Nephron progenitor cell (in vitro differentiated cells): ENCODE measurements at places on chromosomes 7 and 10.
A peak's percentile ranks its signal among the peaks of the same experiment; 100 is the strongest.

- peak; percentile 64 for DNase-seq
Measured at GRCh38 chr7:54839575-54840213, 80.7 kb upstream of the SEC61G start.

- DNase-seq = no peak
Measured at GRCh38 chr7:139720186-139720585, 57.6 kb downstream of the HIPK2 start.

DNA sequence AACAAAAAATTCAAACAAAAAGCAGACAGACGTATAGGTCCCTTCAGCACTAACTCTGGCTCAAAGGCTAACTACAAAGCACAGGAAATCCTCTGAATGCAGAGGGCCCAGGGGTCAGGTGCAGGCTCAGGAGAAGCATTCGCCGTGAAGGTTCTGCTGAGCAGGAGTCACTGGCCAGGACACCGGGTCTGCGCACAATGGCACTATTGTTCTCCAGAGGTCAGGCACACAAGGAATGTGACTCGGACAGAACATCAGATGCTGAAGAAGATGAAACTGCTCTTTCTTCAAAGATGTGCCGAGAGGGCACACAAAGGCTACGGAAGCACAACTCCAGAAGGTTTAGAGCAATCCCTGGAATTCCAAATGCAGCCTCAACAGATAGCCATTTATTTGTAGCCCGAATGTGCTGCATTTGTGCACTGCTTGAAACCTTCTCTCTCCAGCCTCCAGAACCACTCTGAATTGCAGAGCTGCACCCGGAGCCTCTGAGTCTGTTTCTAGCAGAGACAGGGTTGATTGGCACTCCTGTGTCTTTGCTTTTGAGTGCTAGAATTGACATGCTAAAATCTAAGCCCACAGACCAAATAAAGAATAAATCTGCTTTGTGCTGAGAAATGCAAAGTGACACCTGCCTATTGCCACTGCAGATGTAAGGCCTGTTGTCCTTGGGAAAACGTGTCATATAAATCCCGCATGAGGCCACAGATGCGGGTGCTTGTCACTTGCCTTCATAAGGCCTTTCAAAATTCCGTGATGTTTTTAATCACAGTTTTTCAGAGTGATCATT is 85.4 kb upstream of the AFAP1L2 start:
- DNase-seq = no peak

DNA sequence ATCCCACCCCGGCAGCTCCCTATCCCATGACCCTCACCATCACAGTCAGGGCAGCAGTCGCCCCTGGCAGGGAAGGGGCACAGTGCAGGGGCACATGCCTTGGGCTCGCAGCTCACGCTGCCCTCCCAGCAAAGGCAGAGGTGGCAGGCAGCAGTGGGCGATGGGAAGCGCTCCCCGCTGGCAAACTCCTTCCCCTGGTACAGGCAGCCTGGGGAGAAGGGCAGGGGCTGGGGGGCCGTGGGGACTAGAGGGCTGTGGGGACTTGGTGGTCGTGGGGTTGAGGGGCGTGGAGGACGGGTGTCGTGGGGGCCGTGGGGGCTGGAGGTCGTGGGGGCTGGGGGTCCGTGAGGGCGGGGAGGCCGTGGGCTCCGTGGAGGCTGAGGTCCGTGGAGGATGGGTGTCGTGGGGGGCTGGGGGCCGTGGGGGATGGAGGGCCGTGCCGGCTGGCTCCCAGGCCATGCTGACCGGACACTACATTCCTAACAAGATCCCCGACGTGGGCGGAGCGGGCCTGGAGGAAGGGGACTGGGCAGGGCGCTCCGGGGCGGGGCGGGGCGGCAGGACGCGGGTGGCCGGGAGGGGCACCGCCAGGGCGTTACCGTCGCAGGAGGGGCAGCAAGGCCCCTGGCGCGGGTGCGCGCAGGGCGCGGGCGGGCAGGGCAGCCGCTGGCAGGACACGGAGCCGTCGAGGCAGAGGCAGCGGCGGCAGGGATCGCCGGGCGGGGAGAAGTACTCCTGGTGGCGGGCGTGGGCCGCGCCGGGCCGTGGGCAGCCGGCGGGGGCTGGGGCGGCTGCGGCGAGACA is 20.0 kb downstream of the KCP start:
- peak; percentile 54 for DNase-seq

DNA sequence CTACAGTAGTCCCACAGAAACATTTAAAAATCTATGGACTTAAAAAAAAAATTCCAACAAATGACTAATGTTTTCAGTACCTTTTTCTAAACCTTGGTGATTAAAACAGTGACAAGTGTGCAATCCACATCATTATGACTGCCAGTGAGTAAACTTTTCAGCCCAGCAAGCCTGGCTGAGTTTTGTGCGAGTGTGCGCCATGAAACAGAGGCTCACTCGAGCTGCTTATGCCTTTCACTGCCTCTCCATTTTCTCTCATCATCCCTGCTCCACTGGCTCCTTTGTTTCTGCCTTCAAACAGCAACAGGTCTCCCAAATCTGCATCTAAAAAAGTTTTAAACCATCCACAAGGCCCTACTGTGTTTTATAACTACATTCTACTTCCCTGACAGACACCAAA is 105.8 kb downstream of the USP6NL start:
- DNase-seq = no peak

DNA sequence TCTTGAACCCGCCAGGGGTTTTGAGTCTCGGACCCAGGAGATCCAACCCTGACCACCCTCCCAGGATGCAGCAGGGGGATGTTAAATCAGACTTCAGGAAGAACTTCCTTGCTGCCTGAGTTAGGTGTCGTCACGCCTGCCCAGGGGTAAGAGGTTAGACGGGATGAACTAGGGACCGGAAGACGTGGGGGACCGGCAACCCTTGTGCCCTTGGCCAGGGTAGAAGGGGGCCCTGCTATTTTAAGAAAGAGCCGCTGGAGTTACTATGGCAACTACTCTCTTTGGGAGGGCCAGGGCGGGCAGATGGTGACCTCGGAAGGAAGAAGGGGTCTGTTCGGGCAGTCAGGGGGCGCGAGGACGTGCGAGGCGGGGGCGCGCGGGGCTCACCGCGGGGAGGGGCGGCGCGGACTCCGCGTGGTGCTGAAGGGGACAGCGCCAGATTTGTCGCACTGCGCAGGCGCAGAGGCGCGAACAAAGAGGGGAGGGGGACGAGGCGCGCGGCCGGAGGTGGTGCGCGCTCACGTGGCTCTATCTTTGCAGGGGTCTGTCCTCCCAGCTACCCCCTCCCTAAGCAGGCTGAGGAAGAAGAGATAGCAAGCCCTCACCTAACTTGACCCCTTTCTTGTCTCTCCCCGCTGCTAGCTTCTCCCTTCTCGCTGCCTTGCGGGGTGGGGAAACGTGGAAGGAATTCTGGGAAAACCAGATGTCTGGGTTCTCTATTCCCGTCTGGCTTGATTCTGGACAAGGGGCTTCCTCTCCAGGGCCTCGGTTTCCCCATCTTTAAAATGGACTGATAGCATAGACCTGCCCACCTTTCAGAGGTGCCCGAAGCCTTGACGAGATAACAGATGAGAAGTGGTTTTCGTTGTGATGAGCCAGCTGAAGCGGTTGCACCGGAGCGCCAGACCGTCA is 940 bp upstream of the PSD start:
- DNase-seq = peak; percentile 91

DNA sequence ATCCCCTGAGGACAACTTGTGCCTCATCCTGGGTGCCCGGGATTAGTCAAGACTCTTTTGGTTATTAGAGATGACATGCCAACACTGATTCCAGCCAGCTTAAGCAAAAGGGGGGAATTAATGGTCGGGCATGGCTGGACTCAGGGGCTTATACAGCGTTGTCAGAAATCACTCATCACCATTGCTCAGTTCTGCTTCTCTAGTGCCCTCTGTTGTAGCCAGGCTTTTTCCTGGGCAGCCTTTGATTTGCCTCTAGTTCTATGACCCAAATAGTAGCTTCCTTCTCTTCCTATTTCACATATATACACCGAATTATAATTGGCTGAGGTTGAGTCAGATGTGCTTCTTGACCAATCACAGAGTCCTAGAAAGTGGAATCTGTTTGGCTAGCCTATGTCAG is 192.0 kb upstream of the HABP2 start:
- no peak for DNase-seq

- DNase-seq = no peak
Measured at GRCh38 chr7:74084722-74085578, 1.3 kb downstream of the LIMK1 start.

DNA sequence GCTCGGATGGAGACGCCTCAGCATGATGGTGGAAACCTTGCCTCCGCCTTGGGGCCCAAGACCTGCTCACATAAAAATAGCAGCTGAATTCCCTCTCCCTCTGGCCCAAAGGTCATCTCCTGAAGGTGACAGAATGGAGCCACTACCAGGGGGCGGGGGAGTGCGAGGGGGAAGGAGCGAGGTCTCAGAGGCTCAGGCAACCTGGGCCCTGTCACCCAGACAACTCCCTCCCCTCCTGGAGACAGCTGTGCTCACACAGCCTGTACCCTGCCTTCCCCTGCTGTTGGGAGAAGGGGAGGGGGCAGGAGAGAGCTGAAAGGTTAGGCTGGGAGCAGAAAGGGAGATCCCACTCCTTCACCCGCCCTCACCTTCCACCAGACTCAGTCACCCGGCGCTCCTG is 173.0 kb upstream of the RHEB start:
- peak; percentile 29 for DNase-seq

- DNase-seq = no peak
Measured at GRCh38 chr7:51160411-51160810, 156.2 kb downstream of the COBL start.

- DNase-seq = no peak
Measured at GRCh38 chr10:122441961-122442360, 12.5 kb upstream of the ARMS2 start.

DNA sequence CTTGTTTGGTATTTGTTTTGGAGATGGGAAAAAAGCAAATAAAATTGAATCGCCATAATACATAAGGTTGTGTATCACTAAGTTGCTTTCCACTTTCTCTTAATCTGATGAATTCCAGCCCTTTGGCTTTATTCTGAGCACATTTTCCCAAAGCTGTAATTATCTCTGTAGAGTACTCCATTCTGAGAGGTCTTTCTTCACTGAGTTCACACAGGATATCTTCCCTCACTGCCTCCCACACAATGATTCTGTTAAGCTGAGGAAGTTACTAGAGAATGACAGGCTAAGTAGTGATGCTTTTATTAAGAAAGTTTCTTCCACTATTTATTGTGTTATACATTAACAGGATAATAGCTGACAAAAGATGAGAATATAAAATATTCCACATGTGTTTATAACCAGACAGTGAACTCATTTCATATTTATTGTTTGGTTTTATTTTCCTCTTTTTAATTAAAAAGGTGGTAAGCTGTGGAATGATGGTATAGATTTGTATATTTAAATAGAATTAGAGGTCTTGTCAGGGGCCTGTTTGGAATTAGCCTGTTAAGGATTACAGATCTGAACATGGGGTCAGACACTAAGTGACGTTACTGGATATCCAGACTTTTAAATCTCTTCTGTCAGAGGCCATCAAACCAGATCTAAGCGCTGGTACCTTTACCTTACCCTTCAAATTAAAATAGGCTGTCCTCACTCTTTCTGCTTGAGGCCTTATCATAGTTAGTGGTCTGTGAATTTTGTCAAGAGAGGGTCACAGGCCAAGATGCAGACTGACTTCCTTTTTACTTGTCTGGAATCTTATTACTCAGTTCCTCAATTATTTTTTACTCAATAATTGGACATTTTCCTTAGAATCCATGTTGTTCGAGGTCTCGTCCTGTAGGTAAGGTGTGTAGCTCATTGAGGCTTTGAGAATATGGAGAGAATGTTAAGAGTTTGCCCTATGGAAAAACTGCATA is 8.4 kb downstream of the PLXDC2 start:
- no peak for DNase-seq

DNA sequence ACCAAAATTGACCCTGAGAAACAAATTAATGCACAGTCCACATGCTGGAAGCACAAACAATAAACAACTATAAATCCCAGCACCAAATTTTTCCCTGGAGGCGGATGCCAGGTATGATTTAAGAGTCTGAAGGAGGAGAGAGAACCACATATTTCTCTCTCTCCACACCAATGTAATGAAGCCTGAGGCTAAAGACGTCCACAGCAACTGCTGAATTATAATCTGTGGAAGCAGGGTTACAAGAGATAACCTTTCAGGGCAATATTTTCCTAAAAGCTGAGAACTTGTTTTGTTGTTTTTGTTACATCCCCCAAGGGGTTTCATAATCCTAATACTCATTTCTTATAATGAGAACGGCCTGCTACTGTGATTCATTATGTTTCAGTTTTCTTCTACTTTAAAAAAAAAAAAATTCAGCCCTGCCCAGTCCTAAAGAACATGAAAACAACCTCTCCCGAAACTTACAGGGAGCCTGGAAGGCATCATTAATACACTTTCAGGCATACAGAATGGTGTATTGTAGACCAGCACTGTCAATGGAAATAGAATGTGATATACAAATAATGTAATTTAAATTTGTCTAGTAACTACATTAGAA is 48.5 kb upstream of the ABLIM1 start:
- DNase-seq = no peak

GRCh38 chr7:156461881-156462665 is 178.5 kb upstream of the RNF32 start:
- DNase-seq = no peak

DNA sequence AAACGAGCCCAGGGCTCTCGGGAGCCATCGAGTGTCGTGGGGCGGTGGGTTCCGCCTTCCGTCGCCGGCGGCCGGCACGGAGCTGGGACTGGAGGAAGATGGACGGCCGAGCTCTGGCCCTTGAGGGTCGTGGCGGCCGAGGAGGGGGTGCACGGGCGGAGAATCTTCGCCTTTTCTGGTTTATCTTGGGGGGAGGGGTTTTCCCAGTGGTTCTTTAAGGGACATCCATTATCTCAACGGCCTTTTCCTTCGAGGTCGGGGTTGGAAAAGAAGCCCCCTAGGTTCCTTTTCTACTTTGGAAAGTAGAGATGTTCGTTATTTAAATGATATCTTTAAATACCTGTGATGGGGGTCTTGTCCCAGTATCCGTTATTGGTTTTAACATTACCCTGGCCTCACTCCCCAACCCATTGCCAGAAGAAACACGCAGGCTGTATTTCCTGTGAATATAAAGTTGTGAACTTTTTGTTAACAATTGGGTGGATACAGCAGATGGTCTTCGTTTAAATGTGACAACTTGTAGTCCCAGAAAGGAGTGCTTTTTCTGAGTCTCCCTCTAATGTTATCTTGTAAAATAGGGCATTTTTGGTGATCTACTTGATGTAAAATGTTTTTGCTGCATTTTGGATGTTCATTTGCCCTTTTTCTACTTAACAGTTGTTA is 765 bp downstream of the CCAR1 start:
- DNase-seq = no peak

DNA sequence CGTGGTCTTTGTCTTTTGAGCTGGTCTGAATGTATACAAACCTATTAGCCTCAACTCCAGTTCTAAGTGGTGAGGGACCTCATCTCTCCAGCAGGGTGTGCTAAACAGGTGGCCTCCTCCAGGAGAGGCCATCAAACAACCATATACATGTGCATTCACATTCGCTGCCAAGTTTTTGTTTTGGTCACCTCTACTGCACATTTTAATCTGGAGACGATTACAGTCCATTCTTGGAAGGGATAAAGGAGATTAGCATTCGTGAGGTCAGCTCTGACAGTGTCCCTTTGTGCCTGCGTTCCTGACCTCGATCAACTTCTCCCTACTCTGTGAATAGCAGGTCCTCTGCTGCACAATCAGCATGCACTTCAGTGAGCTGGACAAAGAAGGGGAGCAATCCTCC is 60.8 kb downstream of the RHOBTB1 start:
- DNase-seq = no peak

- peak; percentile 86 for DNase-seq
Measured at GRCh38 chr10:32378363-32379317, 31.7 kb upstream of the EPC1 start.
